ENCODE measurements at places on chromosomes 12 and 14.

- no peak for DNase-seq
Measured at GRCh38 chr14:54420478-54421142, 20.6 kb downstream of the CNIH1 start.

DNA sequence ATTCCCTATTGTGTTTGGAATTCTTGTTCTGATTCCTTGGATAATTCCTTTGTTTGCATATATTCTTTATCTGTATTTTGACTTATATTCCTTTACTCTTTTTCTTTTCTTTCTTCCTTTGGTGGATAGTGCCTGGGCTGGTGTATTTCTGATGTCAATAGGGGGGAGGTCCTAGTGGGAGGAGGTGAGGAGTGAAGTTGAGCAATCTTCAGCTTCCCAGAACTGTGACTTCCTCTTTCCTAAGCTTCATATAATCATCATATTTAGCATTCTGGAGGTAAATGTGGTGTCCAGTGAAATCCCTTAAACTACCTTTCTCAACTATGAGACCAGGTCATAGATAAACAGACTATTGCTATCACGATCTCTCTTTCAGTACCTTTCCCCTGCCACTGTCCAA is 29.6 kb upstream of the TBPL2 start:
- no peak for DNase-seq

GRCh38 chr12:5433081-5433844 is 1.4 kb downstream of the NTF3 start:
- DNase-seq, result no peak

- no peak for DNase-seq
Measured at GRCh38 chr12:78324234-78324633, 493.5 kb downstream of the NAV3 start.

DNA sequence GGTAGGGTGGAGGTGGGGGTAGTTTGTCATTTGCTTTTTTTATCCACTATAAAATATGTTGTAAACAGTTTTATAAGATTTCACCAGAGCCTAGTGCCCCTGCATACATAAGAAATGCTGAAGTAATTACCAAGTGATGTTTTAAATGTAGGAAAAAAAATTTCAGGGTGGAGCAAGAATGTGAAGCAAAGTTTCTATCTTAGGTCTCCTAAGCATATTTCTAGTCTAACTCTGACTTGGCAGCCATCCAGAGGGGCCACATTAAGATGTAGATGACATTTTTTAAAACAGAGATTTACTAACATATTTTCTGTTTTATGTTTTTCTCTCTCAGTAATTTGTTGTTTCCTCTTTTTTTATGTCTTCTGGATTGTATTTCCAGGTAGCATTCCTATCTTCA is 15.8 kb upstream of the KRAS start:
- no peak for DNase-seq

GRCh38 chr12:118436986-118437385 is 60.6 kb downstream of the SUDS3 start:
- DNase-seq, result no peak

GRCh38 chr12:107027636-107028053 is 40.7 kb upstream of the MTERF2 start:
- DNase-seq, result no peak

DNA sequence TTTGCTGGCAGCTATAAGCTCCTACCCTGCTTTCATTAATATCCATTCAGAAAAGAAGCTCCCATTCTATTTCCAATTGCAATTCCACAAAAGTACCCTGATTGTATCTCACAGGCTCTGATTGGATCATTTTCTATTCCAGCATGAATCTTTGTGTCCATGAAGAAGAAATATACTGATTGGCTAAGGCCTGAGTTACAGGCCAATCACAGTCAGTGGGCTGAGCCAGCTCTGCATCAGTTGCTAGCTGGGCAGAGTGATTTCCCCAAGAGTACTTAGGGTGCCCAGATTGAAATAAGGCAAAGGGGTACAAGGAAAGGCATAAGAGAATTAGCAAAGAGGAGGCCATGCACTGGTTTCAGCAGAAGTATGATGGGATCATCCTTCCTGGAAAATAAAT is 14.4 kb downstream of the ART4 start:
- no peak for DNase-seq

DNA sequence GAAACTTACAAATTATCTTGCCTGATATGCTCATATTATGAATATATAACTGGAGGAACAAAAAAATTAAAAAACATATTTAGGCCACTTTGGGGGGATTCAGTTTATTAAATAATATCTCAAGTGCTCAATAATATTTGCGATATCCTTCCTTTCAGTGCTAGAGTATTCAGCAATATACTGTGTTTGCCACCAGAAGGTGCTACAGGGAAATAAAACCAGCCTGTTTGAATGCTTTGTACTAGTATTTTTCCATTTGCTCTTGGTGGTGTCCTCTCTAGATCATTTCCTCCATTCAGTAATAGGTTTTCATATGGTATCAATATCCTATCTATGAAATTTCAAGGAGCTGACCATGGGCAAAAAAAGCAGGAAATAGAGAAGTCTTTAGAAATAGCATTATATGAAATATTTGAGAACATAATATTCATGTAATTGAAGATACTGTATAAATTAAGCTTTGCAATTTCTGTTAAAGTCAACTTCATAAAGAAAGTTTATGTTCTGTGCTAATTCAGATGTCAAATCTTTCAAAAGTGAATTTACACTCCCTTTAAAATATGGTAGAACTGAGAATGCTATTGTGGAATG is 106.2 kb upstream of the NAV3 start:
- DNase-seq, result no peak

Measured in cortex of kidney (tissue), 1 donor.